ENCODE measurements at places on chromosomes 16 and 17. TPM values are rescaled to one million over a fixed set of nuclear protein-coding genes. Genes with fewer than 3 reads are reported as not detected.

KIF2B gene
- not detected for total RNA-seq

ZG16 gene
- total RNA-seq, result not detected

TEKT1 gene
- total RNA-seq, result not detected

FTO gene
- 50.9 TPM for total RNA-seq

KRT20 gene
- total RNA-seq, result not detected

STH gene
- total RNA-seq, result not detected

SSTR5 gene
- not detected for total RNA-seq
